ENCODE measurements at places on chromosomes 16 and 17. TPM values are rescaled to one million over a fixed set of nuclear protein-coding genes. Genes with fewer than 3 reads are reported as not detected.

Gene CNGB1
- not detected for total RNA-seq

Gene PPM1E
- total RNA-seq: 2.3 TPM

Gene HOXB8
- total RNA-seq: not detected

Gene TEKT5
- total RNA-seq: not detected

Gene OTOA
- total RNA-seq: not detected

Gene UNC45B
- 141 TPM for total RNA-seq

DNA sequence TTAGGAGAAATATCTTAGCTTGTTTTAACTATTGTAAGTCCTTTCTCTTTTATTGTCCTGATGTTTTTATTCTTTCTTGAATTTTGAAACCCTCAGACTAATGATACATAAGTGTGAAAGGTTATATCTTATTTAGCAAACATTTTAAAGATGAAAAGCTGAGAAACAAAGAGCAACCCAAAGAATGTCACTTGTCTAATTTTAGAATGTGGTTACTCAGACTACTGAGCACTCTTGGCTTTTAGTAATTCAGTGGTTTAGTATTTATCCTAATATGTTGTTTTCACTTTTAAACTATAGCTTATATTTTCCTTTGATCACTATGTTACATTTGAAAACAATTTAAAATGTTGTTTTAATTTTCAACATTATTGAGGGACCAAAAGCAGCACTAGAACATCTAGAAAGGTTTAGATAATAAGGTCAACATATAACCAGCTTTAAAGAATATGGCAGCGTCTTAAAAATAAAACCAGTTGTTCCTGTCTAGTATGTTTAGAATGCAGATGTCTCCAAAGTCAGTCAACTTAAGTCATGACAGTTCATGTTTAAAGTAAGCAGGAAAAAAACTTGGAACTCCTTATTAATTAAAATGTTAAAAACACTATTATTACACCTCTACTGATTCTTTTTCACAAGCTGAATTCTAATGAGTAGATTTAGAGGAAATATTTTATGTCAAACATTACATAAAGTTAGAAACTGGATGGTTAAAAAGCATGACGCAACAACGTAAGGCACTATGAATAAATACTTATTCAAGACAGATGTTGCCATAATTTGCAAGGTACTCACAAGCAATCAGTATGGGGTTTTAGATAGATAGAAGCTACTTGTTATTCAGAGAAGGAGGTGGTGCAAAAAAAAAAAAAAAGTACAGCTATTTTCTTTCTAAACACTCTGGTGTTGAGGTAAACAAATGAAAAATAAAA, 2.4 kb downstream of the MBTD1 start:
- no peak for DNase-seq

GRCh38 chr17:38611872-38612376, 6.2 kb upstream of the SRCIN1 start:
- DNase-seq: no peak

DNA sequence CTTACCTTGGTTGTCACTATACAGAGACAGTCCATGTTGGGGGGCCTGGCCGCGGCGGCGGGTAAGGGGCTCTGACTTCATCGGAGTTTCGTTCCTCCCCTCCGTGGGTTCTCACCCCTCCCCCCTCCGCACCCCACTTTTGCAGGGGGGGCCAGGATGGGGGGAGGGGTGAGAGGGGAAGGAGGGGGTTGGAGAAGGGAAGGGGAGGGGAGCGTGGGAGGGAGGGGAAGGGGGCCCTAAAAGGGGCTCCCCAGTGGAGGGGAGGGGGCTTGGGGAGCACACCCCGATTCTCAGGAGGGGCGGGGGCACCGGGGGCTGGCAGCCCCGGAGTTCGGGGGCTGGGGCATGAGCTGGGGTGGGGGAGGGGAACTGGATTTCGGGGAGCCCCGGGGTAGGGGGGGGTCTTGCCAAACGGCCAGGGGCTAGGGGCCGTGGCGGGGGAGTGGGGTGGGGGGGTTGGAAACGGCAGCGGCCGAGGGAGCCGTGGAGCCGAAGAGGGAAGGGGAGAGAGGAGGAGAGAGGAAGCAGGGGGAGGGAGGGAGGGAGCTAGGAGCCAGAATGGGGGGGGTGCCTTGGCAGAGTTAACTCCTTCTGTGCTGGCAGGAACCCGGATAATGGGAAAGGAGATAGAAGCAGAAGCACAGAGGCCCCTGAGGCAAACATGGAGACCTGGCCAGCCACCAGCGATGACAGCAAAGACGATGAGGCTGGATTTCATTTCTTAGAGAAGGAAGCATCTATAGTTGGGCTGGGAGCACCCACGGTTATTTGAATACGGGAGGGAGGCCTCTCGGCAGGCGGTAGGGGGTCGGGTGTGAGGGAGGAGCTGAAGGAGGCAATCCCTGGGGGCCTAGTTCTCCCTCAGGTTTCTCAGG, 2.3 kb downstream of the DLG4 start:
- DNase-seq: peak; percentile 83

DNA sequence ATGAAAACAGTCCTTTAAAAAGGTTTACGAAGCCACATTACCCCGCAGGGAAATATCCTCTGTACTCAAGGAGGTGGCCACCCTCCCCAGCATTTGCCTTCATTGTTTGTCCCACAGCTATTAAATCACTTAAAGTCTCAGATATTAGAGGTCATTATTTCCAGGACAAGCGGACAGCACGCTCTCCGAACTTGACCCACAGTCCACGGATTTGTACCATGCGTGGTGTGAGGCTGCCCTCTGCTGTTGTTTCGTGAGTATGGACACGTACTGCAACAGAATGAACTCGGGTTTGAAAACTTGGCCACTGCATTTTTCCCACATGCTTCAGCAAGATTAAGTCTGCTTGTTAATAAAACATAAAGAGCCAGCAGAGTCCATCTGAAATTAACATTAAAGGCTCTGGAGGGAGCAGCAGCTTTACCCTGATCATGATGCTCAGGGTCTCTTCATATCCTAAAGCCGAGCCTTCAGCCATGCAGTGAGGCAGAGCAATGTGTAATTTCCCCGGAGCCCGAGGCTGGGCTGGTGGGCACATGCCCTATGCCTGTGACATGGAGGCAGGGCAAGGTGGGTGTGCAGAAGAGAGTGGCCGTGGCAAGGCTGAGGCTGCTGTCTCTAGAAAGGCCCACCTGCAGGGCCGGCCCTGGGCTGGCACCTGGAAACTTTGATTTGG, 19.7 kb downstream of the MEAK7 start:
- peak; percentile 85 for DNase-seq

- no peak for DNase-seq
Observed at GRCh38 chr16:77944631-77945030, 77.7 kb upstream of the CLEC3A start.

DNA sequence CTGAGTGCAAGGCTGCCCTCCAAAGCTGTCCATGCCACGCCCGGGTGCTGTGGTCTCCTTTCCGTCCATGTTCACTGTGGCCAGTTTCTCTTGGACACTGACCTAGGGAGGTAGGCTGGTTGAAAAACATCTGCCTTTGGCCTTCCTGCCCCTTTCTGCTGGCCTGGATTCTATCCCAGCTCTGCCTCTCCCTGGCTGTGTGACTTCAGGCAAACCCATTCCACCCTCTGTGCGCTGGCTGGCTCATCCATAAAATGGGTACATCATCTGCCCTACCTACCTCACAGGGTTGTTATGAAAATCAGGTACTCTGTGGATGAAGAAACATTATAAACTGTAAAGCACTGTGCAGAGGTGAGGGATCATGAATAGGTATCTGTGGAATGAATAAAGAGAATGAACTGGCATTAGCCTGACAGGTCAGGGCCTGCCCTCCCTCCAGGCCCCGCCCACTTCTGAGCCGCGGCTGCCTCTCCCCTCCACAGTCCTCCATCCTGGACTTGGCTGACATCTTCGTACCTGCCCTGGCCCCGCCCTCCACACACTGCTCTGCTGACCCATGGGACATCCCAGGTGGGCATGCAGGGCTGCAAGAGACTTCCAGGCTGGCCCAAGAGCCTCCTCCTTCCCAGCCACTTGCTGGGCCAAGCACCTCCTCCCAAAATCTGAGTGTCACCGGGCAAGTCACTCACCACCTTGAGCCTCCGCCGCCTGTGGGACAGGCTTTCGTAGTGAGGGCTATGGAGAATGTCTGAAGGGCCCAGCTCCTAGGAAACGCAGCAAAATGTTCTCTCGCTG, 7.0 kb upstream of the SPATA20 start:
- no peak for DNase-seq

DNA sequence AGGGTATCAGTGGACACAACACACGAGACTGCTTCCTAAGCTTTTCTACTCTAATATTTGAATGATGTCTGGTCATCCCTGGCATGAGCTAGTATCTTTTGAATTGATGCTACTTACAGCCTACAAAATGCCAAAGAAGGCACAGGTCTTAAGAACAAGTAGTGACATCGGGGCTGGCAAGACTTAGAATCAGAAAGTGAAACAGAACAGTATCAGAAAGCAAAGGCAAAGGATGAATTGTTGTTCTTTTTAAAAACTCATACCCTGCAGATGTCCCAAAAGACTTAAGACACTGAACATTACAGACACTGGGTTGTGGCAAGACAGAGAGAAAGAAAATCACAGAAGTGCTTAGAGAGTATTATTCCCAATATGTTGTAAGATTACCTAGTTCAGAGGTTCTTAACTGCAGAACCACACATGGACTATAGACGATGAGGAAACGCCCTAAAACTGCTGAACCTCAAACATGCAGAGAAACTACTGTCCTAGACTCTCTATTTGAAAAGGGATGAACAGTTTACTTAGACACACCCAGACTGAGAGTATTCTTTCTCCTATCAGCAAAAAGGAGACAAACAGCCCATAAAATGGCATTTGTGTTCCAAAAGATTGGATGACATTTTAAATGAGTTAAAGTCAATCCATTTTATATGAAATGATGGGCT, 12.5 kb downstream of the ZNF19 start:
- DNase-seq: no peak

GRCh38 chr17:15885770-15886169, 59.2 kb upstream of the ADORA2B start:
- no peak for DNase-seq

GRCh38 chr17:68878226-68878885, 76.8 kb downstream of the ABCA8 start:
- no peak for DNase-seq

DNA sequence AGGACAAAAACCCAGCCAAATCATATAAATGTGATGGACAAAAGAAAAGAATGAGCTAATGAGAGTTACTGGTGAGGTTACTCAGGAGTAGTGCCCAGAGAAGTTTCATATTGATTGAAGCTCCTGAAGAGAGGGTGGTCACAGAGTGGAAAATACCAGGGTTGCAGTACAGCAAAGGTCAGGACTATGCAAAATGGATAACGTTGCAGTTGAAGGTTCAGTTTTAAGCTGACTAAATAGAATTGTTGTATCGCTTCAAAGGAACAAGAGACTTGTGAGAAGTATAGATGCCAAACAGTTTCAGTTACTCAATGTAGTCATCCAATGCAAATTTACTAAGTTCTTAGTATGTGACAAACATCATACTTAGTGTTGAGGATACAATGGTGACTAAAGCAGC, 47.1 kb downstream of the ABCA8 start:
- DNase-seq: no peak

- no peak for DNase-seq
Observed at GRCh38 chr17:35811759-35812158, 2.5 kb downstream of the TAF15 start.
